ENCODE measurements at places on chromosomes 11 and 22. TPM values are rescaled to one million over a fixed set of nuclear protein-coding genes. Genes with fewer than 3 reads are reported as not detected.
A peak's percentile ranks its signal among the peaks of the same experiment; 100 is the strongest.

GRCh38 chr22:20021196-20022181 lies 579 bp downstream of the TANGO2 start:
- DNase-seq, result peak; percentile 84
- H3K27me3 ChIP-seq, result no peaks in the 10 kb centered on the region
- peaks cover 42% of the 10 kb centered on the region for H3K4me1 ChIP-seq
- peak overlapping the region; percentile 95 for H3K27ac ChIP-seq
- peak overlapping the region; percentile 99 for H3K4me3 ChIP-seq
- H3K36me3 ChIP-seq, result peaks cover 3% of the 10 kb centered on the region

- H3K27ac ChIP-seq, result no peak overlapping the region
- H3K4me3 ChIP-seq, result no peak overlapping the region
- DNase-seq, result no peak
- H3K36me3 ChIP-seq, result no peaks in the 10 kb centered on the region
Observed at GRCh38 chr11:9596926-9597464, 23.5 kb downstream of the WEE1 start.

Gene TLCD5
- total RNA-seq, result 10.8 TPM

Gene GLB1L2
- total RNA-seq, result not detected

GRCh38 chr11:2837096-2837601 lies 48.4 kb downstream of the CDKN1C start:
- DNase-seq, result peak; percentile 80
- peaks cover 37% of the 10 kb centered on the region for H3K4me1 ChIP-seq
- H3K4me3 ChIP-seq, result no peak overlapping the region
- H3K27ac ChIP-seq, result peak overlapping the region; percentile 72
- no peaks in the 10 kb centered on the region for H3K27me3 ChIP-seq
- no peaks in the 10 kb centered on the region for H3K36me3 ChIP-seq

- H3K27ac ChIP-seq, result no peak overlapping the region
- no peaks in the 10 kb centered on the region for H3K4me1 ChIP-seq
- no peaks in the 10 kb centered on the region for H3K27me3 ChIP-seq
- no peak overlapping the region for H3K4me3 ChIP-seq
- no peaks in the 10 kb centered on the region for H3K36me3 ChIP-seq
Observed at GRCh38 chr11:129252621-129253020, 60.5 kb upstream of the ARHGAP32 start.

Gene NLRP14
- total RNA-seq, result not detected

GRCh38 chr11:100562128-100562527 lies 125.0 kb upstream of the ARHGAP42 start:
- no peak for DNase-seq
- H3K27ac ChIP-seq, result peak overlapping the region; percentile 23
- no peaks in the 10 kb centered on the region for H3K4me1 ChIP-seq
- H3K27me3 ChIP-seq, result no peaks in the 10 kb centered on the region
- no peaks in the 10 kb centered on the region for H3K36me3 ChIP-seq
- H3K4me3 ChIP-seq, result no peak overlapping the region

- H3K27ac ChIP-seq, result no peak overlapping the region
- H3K4me1 ChIP-seq, result no peaks in the 10 kb centered on the region
- H3K36me3 ChIP-seq, result no peaks in the 10 kb centered on the region
- no peak for DNase-seq
Observed at GRCh38 chr11:71338801-71339395, 86.5 kb upstream of the SHANK2 start.

DNA sequence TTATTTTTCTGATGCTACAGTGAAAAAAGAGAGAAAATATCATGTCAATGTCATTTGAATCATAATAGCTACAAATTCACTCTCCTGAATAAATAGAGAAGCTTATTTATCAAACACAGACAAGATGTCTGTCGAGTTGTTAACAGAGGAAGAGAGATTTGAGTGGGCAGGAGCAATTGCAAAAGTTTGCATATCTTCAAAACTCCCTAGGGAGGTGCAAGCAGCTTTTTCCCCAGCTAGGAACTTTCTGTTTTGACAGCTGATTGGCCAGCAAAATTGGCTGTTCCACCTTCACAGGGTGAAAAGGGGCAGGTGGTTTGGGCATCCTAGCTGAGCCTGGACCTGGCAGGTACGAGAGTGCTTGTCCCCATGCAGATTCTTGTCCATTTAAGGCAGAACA lies 98.2 kb downstream of the NTM start:
- no peak for DNase-seq
- H3K27ac ChIP-seq, result no peak overlapping the region
- H3K4me1 ChIP-seq, result no peaks in the 10 kb centered on the region

GRCh38 chr11:132439711-132440255 lies 1069.4 kb downstream of the NTM start:
- H3K27me3 ChIP-seq, result peaks cover 2% of the 10 kb centered on the region
- no peaks in the 10 kb centered on the region for H3K36me3 ChIP-seq
- no peak overlapping the region for H3K27ac ChIP-seq
- H3K4me1 ChIP-seq, result no peaks in the 10 kb centered on the region
- no peak overlapping the region for H3K4me3 ChIP-seq

- no peak overlapping the region for H3K4me3 ChIP-seq
- DNase-seq, result no peak
- H3K27me3 ChIP-seq, result no peaks in the 10 kb centered on the region
- H3K36me3 ChIP-seq, result no peaks in the 10 kb centered on the region
Observed at GRCh38 chr11:38547462-38547861, 1949.4 kb upstream of the RAG2 start.

DNA sequence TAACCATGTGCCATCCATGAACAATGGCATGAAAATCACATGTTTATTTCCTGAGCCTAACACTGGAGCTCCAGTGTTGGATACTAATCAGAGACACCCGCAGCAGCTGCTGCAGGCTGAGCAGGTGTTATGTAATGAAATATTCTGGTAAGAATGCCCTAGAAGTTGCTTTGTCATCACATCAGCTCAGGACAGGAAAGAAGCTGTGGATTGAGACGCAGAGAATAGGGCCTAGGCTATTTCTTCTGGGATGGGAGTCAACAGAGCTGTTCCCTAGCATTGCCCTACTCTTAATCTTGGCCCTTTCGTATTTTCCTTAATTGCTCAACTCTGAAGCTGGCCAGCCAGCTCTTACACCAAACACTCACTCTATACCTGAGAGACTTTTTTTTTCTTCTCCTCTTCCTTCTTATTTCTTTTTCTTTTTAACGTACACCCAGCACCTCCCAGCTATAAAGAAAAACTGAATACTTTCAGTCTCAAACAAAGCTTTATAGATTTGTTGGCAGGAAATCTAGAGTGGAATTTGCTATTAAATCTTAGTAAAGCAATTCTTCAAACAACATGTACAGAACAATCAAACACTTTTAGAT lies 31.9 kb downstream of the RASSF10 start:
- no peak overlapping the region for H3K4me3 ChIP-seq
- DNase-seq, result no peak
- H3K36me3 ChIP-seq, result no peaks in the 10 kb centered on the region
- H3K27me3 ChIP-seq, result no peaks in the 10 kb centered on the region

- no peaks in the 10 kb centered on the region for H3K4me1 ChIP-seq
- no peak overlapping the region for H3K27ac ChIP-seq
- H3K27me3 ChIP-seq, result peaks cover 22% of the 10 kb centered on the region
- H3K4me3 ChIP-seq, result no peak overlapping the region
- H3K36me3 ChIP-seq, result no peaks in the 10 kb centered on the region
- DNase-seq, result no peak
Observed at GRCh38 chr11:116579031-116579653, 193.6 kb downstream of the BUD13 start.
